ENCODE measurements at places on chromosomes 2 and 18. TPM values are rescaled to one million over a fixed set of nuclear protein-coding genes. Genes with fewer than 3 reads are reported as not detected.

Gene ICOS
- polyA plus RNA-seq = not detected

DNA sequence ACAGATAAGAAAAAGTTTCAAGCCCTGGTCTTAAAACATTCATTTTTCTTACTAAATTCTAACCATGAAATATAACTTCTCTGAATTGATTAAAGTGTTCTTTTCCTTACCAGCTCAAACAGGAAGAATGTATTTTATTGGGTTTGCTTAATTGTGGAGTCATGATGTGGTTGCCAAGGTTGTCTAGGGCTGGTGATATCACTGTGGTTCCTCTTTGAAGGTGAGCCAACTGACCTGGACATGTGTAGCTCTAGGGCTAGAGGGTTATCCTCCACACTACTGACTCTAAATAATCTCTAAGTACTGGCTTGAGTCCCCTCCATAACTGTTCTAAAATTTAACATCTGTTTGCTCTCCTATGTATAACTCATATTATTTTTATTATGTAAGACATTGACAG, 529.6 kb downstream of the PIK3C3 start:
- no peak for DNase-seq

Gene COL3A1
- polyA plus RNA-seq = 1,341 TPM

GRCh38 chr2:64992218-64992617, 3.0 kb downstream of the SLC1A4 start:
- DNase-seq = no peak

- no peak for DNase-seq
Measured at GRCh38 chr2:219675221-219675620, 47.8 kb downstream of the SLC4A3 start.
